ENCODE measurements at places on chromosomes 11 and 22.

DNA sequence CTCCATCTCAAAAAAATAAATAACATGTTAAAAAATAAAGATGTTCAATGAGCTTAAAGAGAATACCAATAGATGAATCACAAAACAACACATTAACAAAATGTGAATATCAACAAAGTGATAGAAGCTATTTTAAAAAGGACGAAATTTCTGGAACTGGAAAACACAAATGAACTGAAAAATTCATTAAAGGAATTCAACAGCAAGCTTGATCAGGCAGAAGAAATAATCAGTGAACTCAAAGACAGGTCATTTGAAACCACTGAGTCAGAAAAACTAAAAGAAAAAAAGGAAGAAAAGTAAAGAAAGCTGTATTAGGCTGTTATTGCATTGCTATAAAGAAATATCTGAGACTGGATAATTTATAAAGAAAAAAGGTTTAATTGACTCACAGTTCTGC lies 7.0 kb upstream of the MTMR2 start:
- no peak overlapping the region for H3K27ac ChIP-seq
- H3K4me1 ChIP-seq: no peaks in the 10 kb centered on the region
- no peaks in the 10 kb centered on the region for H3K36me3 ChIP-seq
- no peak for DNase-seq

DNA sequence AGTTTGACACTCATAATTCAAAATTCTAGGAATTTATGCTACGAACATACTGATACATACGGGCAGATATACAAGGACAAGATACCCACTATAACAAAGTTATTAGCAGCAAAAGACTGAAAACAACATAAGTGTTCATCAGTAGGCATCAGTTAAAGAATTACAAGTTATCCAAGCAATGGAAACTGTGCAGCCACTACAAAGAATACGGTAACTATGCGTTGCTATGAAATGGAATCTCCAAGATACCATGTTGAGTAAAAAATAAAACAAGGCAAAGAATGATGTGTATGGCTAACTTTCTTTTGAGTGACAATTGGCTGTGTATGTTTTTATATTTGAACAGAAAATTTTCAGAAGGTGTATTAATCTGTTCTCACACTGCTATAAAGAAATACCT lies 151.7 kb downstream of the ADAMTS15 start:
- H3K27me3 ChIP-seq: no peaks in the 10 kb centered on the region
- no peak for DNase-seq
- no peak overlapping the region for H3K4me3 ChIP-seq
- H3K4me1 ChIP-seq: peaks cover 12% of the 10 kb centered on the region
- no peak overlapping the region for H3K27ac ChIP-seq

DNA sequence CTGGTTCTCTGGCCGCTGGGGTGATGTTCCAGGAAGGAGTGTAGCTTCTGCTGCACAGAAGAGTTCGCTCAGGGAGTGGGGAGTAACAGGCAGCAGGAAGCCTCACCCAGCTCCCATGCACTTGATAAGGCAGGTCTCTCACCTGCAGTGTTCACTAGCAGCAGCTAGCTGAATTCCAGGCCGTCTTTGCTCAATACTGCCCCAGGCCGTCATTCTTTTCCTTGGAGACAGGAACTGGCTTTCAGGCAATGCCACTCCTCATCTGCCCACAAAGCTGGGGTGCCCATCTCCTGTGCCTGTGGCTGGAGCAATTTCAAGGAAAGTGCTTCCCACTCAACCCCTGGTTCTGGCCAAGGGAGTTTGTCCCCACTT lies 66.1 kb downstream of the ARHGAP42 start:
- no peaks in the 10 kb centered on the region for H3K36me3 ChIP-seq
- H3K27me3 ChIP-seq: no peaks in the 10 kb centered on the region
- no peak for DNase-seq
- no peak overlapping the region for H3K27ac ChIP-seq

DNA sequence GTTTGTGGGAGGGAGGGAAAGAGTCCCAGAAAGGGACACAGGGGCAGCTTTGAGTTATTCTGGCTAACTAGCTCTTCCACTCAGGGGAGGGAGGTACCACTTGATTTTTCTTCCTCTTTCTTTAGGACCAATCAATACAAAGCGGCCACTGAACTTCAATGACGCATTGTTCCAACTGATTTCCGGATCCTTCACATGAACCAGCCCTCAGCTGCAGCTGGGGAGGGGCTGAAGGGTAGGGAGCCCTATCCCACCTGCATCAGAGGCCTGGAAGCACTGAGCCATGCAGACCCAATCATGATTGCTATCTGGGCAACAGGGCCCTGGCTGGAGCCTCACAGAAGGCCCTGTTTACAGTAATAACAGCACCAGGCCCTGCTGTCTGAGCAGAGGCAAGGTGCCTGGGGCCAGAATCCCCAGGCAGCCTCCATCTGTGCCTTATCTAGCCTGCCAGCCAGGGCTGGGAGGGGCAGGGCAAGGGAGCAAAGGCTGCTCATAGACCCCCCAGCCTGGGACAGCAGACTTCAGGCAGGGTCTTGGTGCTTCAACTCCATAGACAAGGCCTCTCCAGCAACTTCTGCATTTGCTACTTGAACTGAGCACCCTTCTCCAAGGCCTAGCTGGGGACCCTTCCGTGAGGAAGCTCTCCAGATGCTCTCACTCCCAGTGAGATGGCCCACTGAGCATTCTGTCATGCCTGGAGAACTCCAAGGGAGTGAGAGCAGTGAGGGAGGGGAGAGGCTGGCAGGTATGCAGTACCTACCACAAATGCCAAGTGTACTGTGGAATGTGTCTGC lies 22.5 kb downstream of the CLPB start:
- DNase-seq: no peak
- H3K36me3 ChIP-seq: no peaks in the 10 kb centered on the region
- H3K27ac ChIP-seq: no peak overlapping the region
- no peak overlapping the region for H3K4me3 ChIP-seq
- H3K27me3 ChIP-seq: no peaks in the 10 kb centered on the region

DNA sequence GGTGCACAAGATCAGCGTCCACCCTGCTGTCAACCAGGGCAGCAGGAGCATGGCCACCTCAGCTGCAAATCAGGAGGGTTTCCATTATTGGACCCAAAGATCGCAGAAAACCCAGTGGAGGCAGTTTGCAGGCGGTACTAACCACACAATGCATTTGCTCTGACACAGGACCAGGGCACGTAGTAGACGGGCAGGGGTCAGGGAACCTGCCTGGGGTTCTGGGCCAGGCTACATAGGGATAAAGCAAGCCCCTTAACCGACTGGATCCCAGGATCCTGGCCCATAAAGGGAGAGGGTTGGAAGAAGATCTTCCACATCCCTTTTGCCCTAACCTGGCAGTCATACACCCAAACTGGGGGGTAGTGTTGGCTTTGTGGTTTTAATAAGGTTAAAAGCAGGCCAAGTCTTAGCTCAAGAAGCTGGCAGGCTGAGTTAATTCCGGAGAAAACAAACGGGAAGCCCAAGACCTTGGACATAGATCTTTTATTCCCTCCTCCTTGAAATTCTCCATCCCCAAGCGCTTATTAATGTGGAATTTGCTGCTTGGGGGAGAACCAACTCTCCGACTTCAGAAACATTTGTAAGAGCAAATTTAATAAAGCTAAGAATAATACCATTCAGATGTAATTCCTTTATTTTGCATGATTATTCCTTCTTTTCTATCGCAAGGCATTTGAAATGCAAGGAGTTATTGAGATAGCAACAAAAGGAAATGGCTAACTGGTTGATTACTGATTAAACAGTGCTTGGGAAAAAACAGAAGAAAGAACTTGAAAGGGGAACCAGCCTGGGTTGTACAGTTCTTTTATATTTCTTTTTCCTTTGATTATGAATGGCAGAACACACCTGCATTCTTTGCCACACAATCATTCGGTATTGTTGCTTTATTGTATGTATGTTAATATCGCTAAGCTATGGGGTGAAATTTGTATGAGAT lies 6.3 kb upstream of the ARHGAP8 start:
- H3K27me3 ChIP-seq: peaks cover 21% of the 10 kb centered on the region
- no peaks in the 10 kb centered on the region for H3K36me3 ChIP-seq
- no peak overlapping the region for H3K27ac ChIP-seq
- DNase-seq: no peak
- no peak overlapping the region for H3K4me3 ChIP-seq

- H3K27me3 ChIP-seq: peaks cover 25% of the 10 kb centered on the region
- peaks cover 21% of the 10 kb centered on the region for H3K4me1 ChIP-seq
- no peak for DNase-seq
- H3K36me3 ChIP-seq: no peaks in the 10 kb centered on the region
Observed at GRCh38 chr22:37803195-37803638, 4.5 kb upstream of the GCAT start.

DNA sequence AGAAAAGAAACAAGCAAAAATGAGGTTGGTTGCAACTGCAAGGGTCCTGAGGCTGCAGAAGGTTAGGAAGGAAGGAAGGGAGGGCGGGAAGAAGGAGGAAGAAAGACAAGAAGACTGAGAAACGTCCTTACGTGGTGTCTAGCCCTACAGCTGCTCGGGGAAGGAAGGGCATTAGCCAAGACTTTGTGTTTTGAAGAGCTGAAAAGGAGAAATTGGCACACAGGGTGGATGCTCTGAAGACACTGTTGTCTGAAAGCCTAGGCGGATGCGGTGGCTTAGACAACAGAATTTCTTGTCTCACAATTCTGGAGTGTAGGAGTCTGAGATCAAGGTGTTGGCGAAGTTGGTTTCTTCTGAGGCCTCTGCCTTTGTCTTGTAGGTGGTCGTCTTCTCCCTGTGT lies 60.7 kb downstream of the MCM5 start:
- no peak overlapping the region for H3K4me3 ChIP-seq
- no peaks in the 10 kb centered on the region for H3K27me3 ChIP-seq
- H3K27ac ChIP-seq: no peak overlapping the region
- no peaks in the 10 kb centered on the region for H3K36me3 ChIP-seq

DNA sequence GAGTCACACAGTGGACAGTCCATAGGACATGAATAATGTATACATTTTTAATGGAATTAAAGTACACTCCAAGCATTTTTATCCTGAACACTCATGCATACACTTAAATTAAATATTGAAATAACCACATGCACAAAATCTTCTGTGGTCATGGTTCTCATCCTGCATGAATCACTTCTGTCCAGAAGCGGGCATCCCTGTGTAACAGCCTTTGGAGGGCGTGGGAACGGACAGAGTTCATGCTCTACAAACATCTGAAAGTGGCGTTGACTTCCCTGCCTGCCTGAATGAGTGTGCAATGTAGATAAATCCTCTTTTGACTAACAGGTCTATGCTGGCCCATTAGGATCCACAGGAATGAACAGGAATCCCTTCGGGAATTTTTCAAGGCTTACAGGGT lies 780.2 kb downstream of the BRD1 start:
- H3K27me3 ChIP-seq: no peaks in the 10 kb centered on the region
- H3K36me3 ChIP-seq: no peaks in the 10 kb centered on the region
- no peak overlapping the region for H3K27ac ChIP-seq
- no peak for DNase-seq

DNA sequence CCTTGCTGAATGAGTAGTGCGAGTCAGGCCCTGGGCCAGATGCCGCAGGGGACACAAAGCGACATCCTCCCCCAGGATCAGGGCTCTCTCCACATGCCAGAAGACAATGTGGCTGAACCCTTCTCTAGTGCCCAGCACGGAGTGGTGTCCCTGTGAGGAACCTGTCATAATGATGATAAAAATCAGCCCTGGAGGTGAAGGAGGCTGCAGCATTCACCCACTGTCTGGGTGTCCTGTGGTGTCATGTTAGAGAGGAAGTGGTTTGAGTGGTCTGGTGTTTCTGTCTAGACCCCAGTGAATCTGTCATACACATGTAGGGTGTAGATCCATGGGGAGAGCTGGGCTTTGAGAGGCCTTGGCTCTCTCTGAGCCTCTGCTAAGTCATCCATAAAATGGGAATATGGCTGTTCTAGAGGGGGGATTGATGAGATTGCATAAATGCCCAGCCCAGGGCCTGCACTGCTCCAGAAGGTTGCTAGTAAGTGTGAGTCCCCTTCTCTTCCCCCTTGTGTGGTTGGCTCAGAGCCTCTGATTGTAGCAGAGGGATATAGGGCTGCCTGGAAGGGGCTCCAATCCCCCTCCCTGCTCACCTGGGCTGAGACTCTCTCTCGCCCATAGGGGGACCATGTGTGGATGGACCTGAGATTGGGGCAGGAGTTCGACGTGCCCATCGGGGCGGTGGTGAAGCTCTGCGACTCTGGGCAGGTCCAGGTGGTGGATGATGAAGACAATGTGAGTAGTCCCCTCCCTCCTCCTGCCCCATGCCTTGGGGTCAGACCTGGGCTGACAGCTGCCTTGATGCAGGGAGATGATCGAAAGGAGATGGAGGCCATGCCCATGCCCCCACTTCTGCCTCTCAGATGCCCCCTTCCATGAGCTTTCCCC lies 14.3 kb downstream of the MYO7A start:
- DNase-seq: no peak
- no peaks in the 10 kb centered on the region for H3K36me3 ChIP-seq
- no peak overlapping the region for H3K4me3 ChIP-seq
- no peaks in the 10 kb centered on the region for H3K27me3 ChIP-seq

DNA sequence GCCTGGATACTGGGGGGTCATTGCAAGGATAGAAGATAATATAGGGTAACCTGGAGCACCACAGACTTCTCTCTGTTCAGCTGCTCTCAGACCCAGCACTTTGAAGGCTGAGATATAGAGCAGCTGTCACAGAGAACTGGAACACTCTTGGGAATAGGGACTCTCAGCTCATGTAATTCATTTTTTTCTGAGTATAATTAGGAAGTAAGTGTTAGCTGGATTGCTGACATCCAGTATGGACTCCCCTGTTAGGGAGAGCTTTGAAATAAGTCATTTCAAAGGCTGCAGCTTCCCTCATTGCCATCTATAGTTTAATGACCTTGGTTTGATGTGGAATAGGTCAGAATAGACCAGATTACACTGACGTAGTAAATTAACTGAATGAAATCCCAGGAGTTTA lies 120.8 kb upstream of the POU2AF2 start:
- H3K36me3 ChIP-seq: no peaks in the 10 kb centered on the region
- DNase-seq: no peak
- H3K27ac ChIP-seq: no peak overlapping the region
- H3K4me3 ChIP-seq: no peak overlapping the region
- H3K27me3 ChIP-seq: no peaks in the 10 kb centered on the region

- no peak overlapping the region for H3K4me3 ChIP-seq
- H3K27me3 ChIP-seq: no peaks in the 10 kb centered on the region
- H3K27ac ChIP-seq: no peak overlapping the region
- no peaks in the 10 kb centered on the region for H3K36me3 ChIP-seq
- no peak for DNase-seq
Observed at GRCh38 chr22:48779211-48779643, 1048.4 kb downstream of the BRD1 start.

GRCh38 chr11:79957702-79958101 lies 516.9 kb upstream of the TENM4 start:
- no peaks in the 10 kb centered on the region for H3K36me3 ChIP-seq
- no peak overlapping the region for H3K27ac ChIP-seq
- peaks cover 5% of the 10 kb centered on the region for H3K27me3 ChIP-seq
- H3K4me1 ChIP-seq: no peaks in the 10 kb centered on the region

DNA sequence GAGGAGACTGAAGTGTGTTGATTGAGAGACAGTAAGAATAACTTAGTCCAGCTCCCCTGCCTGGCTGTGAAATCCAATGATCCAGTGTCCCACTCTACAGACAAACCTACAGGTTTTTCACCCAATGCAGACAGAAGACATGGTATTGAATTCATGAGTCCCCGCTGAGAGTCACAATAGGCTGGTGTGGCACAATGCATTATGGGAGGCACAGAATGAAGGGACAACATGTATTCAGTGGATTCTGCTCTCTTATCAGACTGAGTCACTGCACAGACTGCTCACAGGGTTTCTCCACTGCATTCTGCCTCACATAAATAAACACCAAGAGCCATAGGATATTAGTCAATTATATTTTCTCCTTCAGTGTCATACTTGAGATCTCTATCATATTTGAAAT lies 55.2 kb upstream of the TOP3B start:
- H3K36me3 ChIP-seq: no peaks in the 10 kb centered on the region
- H3K27me3 ChIP-seq: no peaks in the 10 kb centered on the region
- H3K27ac ChIP-seq: no peak overlapping the region
- peaks cover 13% of the 10 kb centered on the region for H3K4me1 ChIP-seq
- H3K4me3 ChIP-seq: no peak overlapping the region
